C1 segment of cervical spinal cord (tissue), 14 donors: ENCODE measurements at places on chromosomes 13 and 19.
A peak's percentile ranks its signal among the peaks of the same experiment; 100 is the strongest.

DNA sequence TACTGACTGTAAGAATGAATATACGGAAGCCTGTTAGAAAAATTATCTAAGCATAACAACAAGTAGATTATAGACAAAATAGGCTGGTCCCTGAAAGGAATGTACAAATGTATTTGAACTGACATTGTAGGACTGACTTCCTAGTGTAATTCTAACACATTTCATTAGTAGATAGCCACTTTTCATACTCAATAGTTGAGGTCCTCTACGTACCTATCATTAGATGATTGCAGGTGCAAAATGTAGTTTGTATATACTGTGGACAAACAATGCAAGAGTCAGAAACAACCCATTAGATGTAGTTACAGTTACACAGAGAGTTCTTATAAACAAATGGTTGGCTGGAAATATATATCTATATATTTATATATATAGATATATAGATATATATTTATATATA, 402.3 kb upstream of the SLITRK6 start:
- no peak for DNase-seq

DNA sequence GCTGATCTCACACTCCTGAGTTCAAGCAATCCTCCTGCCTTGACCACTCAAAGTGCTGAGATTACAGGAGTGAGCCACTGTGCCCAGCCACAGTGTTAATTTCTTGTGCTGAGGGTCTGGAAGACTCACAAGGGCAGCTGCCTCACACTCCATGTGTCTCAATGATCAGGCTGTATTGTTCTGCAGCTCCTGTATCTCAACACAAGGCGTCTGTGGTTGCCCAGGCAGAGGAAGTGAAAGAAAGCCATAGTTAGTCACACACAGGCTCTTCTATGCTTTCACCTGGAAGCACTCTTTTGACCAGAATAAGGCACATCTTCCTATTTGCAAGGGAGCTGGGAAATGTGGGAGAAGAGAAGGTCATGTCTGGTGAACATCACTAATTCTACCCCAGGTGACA, 107.3 kb upstream of the ZNF507 start:
- DNase-seq, result no peak

GRCh38 chr13:104008541-104009435, 942.6 kb upstream of the SLC10A2 start:
- DNase-seq, result no peak

- DNase-seq, result peak; percentile 39
Measured at GRCh38 chr19:30222992-30223865, 149.0 kb upstream of the ZNF536 start.

DNA sequence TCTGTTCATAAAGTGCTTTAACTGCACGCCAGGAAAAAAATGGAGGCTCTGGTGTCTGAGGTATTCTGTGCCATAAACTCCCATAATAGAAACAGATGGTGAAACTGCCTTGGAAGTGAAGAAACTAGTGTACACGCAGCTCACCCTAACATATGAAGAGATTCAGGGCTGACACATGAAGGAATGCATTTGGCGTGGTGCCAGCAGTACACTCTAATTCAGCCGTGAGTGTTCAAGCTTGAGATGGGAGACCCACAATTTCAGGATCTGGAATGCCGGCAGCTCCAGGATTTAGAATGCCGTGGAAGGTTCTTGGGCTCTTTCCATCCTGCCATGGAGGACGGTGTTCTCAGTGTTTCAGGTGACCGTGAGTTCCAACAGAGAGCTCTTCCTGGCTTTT, 478.4 kb downstream of the TSHZ3 start:
- DNase-seq, result no peak

DNA sequence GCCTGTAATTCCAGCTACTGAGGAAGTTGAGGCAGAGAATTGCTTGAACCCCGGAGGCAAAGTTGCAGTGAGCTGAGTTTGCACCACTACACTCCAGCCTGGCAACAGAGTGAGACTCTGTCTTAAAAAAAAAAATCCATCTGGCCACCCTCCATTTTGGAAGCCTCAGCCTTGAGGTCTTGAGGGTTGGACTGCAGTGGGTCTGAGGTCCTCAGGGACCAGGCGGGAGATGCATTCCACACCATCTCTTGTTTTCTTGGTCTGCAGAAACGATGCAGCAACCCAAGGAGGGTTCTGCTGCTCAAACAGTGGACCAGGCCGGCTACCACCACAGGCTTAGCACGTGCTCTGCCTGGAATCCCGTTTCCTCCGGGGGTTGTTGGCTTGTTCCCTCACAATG, 299.3 kb downstream of the FGF9 start:
- no peak for DNase-seq

GRCh38 chr13:90594681-90595080, 752.8 kb upstream of the MIR17HG start:
- no peak for DNase-seq
